ENCODE measurements at places on chromosomes 2 and 18. TPM values are rescaled to one million over a fixed set of nuclear protein-coding genes. Genes with fewer than 3 reads are reported as not detected.
A peak's percentile ranks its signal among the peaks of the same experiment; 100 is the strongest.

DNA sequence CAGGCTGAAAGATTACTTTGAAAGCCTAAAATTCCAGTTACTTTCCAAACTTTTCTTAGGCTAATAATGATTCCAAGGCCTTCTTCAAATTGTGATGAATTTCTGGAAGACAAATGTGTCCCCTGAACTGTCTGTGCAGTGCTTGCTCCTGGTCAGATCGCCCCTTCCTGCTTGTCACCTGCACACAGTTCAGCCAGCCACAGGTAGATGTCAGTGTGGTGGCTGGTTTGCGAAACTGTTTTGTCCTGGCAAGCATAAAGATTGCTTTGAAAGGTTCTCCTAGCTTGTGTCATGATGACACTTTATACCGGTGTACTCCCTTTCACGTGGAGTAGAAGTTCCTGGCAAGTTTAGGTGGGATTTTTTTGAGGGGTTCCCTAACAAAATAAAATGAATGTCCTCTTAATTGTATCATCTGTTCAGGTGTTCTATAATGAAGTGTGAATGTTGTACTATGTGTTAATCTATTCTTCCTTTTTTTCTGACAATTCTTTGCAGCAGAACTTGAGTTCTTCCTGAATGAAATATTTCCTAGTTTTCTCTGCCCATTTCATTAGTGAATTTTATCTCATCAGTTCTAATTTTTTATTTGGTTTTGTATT lies 298.8 kb downstream of the ZNF407 start:
- peaks cover 10% of the 10 kb centered on the region for H3K4me1 ChIP-seq
- no peaks in the 10 kb centered on the region for H3K36me3 ChIP-seq
- H3K27me3 ChIP-seq = no peaks in the 10 kb centered on the region
- DNase-seq = peak; percentile 23

ELOA2 gene
- polyA plus RNA-seq = not detected

DNA sequence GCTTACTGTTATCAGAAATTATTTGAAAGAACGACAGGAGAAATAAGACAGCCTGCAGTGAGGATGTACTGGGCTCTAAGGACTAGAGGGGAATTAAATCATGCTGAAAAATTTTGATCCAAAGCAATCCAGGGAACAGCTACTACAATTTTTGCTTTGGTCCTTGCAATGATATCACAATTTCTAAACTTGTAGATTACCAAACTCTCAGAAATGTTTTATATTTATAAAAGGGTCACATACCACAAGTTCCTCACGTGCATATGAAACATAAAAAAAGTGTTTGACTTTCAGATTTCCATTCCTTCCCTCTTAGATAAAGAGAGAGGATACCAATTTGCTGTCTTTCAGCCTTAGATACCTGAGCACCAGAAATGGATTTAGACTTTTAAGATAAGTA lies 261.2 kb downstream of the STK39 start:
- no peak overlapping the region for H3K4me3 ChIP-seq
- no peaks in the 10 kb centered on the region for H3K36me3 ChIP-seq
- no peaks in the 10 kb centered on the region for H3K4me1 ChIP-seq
- no peak overlapping the region for H3K27ac ChIP-seq

DNA sequence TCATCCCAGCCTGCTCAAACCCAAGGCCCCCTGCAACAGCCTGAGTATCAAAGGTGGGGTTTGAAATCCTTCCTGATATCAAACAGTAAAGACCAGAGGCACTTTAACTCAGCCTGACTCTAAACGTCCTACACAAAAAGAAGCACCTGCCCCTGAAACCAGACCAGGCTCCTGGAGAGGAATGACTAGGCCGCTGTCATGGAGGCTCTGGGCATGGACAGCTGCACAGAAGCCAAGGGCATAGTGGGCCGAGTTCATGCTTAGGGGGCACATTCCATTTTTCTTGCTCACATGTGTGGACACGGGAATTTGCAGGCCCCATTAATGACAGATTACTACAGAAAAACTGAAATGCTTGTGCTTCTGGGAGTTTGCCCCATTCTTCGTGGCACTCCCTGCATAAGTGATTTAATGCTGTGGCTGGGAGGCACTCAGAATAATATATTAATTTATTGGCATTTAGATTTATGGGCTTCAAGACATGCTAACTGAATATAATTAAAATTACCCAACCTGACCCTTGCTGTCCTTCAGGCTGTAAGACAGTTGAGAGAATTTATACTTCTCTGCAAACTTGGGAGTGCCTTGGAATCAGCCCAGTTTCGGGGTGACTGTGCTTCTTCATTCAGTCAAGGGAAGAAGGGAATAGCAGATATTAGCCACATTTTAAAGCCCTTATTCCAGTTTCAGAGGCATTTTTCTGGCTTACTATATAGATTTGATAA lies 105.5 kb downstream of the GYPC start:
- no peaks in the 10 kb centered on the region for H3K27me3 ChIP-seq
- no peak overlapping the region for H3K4me3 ChIP-seq
- no peaks in the 10 kb centered on the region for H3K4me1 ChIP-seq
- DNase-seq = no peak
- no peak overlapping the region for H3K27ac ChIP-seq

- DNase-seq = no peak
- H3K27ac ChIP-seq = no peak overlapping the region
- no peaks in the 10 kb centered on the region for H3K4me1 ChIP-seq
- no peak overlapping the region for H3K4me3 ChIP-seq
- no peaks in the 10 kb centered on the region for H3K27me3 ChIP-seq
Observed at GRCh38 chr18:39752351-39752750, 2186.8 kb upstream of the CELF4 start.

SPR gene
- polyA plus RNA-seq = 11.9 TPM

GRCh38 chr2:61045999-61046398 lies 19.7 kb upstream of the SANBR start:
- H3K4me1 ChIP-seq = peaks cover 5% of the 10 kb centered on the region
- peak overlapping the region; percentile 2 for H3K27ac ChIP-seq
- H3K36me3 ChIP-seq = no peaks in the 10 kb centered on the region
- no peak overlapping the region for H3K4me3 ChIP-seq
- no peak for DNase-seq

GRCh38 chr2:185208261-185208660 lies 530.3 kb upstream of the FSIP2 start:
- no peaks in the 10 kb centered on the region for H3K27me3 ChIP-seq
- no peaks in the 10 kb centered on the region for H3K36me3 ChIP-seq
- no peaks in the 10 kb centered on the region for H3K4me1 ChIP-seq
- no peak overlapping the region for H3K27ac ChIP-seq
- no peak for DNase-seq
- no peak overlapping the region for H3K4me3 ChIP-seq

SERPINB5 gene
- polyA plus RNA-seq = not detected

GRCh38 chr18:79524181-79525078 lies 128.7 kb downstream of the NFATC1 start:
- H3K4me1 ChIP-seq = peaks cover 6% of the 10 kb centered on the region
- no peak overlapping the region for H3K27ac ChIP-seq
- DNase-seq = peak; percentile 16
- H3K27me3 ChIP-seq = no peaks in the 10 kb centered on the region
- H3K36me3 ChIP-seq = no peaks in the 10 kb centered on the region

DNA sequence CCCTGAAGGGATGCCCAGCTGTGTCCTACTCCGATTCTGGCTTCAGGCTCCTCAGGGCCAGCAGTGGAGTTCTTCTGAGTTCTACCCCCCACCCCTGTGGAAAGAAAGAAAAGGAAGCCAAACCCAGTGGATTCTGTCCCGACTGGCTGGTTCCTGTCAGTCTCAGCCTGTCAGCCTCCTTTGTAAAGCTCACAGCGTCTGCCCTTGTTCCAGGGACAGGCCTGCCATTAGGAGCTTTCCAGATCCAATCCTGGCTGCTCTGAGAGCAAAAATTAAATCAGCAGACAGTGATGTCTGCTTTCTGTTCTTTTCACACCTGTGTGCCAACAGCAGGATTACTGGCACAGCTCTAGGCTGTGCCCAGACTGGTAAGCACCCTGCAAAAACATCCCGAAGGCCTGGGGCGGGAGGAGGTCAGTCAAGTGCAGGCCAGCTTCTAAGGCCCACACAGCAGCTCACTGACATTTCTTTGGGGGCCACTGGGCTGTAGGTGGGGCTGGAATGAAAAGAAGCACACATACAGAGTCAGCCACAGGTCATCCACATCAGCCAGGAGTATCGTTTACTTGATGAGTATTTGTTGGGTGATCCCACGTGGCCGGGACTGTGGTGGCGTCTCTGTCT lies 69.1 kb downstream of the EHD3 start:
- no peaks in the 10 kb centered on the region for H3K4me1 ChIP-seq
- DNase-seq = no peak
- H3K27ac ChIP-seq = no peak overlapping the region

DNA sequence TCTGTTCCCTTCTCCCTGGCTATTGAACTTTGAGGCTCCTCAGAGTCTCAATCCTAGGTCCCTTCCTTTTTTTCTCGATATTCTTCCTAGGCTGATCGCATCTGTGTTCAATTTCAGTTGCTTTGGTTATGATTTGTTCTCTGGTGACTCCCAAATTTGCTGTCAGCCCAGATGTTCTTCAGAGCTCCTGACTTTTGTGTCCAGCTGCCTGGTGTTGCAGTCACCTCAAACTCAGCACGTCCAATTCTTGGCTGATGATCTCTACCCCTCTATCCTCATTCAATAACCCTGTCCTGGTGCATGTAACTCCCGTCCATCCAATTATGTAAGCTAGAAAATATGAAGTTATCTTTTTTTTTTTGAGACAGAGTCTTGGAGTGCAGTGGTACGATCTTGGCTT lies 31.4 kb downstream of the DIS3L2 start:
- H3K27me3 ChIP-seq = no peaks in the 10 kb centered on the region
- no peaks in the 10 kb centered on the region for H3K36me3 ChIP-seq
- DNase-seq = no peak
- H3K4me1 ChIP-seq = peaks cover 6% of the 10 kb centered on the region

NAPG gene
- polyA plus RNA-seq = 7.9 TPM

SH3RF3 gene
- polyA plus RNA-seq = 3.6 TPM

DHRS9 gene
- polyA plus RNA-seq = 19.5 TPM

DNA sequence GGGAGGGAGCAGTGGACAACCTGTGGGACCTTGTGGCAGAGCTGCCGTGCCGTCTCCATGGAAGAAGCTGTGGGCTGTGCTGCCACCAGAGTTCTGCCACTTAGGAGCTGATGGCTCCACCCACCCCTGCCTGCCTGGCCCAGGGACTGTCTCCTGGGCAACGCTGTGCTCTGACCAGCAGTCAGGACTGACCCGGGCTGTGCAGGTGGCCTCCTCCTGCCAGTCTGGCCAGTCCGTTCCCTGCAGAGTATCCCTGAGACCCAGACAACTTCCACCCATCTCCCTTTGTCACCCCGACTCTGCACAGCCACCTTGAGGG lies 12.8 kb downstream of the ASIC4 start:
- no peaks in the 10 kb centered on the region for H3K4me1 ChIP-seq
- H3K27ac ChIP-seq = no peak overlapping the region
- H3K4me3 ChIP-seq = no peak overlapping the region
- DNase-seq = no peak
- H3K27me3 ChIP-seq = no peaks in the 10 kb centered on the region

DNA sequence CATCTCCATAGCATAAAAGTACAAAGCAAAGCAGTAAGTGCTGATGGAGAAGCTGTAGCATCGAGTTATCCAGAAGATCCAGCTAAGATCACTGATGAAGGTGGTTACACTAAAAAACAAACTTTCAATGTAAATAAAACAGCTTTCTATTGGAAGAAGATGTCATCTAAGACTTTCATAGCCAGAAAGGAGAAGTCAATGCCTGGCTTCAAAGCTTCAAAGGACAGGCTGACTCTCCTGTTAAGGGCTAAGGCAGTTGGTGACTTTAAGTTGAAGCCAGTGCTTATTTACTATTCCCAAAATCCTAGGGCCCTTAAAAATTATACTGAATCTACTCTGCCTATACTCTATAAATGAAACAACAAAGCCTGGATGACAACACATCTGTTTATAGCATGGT lies 44.0 kb downstream of the METTL8 start:
- H3K27me3 ChIP-seq = no peaks in the 10 kb centered on the region
- no peak overlapping the region for H3K4me3 ChIP-seq
- no peaks in the 10 kb centered on the region for H3K36me3 ChIP-seq
- DNase-seq = no peak
- no peaks in the 10 kb centered on the region for H3K4me1 ChIP-seq
- no peak overlapping the region for H3K27ac ChIP-seq

DNA sequence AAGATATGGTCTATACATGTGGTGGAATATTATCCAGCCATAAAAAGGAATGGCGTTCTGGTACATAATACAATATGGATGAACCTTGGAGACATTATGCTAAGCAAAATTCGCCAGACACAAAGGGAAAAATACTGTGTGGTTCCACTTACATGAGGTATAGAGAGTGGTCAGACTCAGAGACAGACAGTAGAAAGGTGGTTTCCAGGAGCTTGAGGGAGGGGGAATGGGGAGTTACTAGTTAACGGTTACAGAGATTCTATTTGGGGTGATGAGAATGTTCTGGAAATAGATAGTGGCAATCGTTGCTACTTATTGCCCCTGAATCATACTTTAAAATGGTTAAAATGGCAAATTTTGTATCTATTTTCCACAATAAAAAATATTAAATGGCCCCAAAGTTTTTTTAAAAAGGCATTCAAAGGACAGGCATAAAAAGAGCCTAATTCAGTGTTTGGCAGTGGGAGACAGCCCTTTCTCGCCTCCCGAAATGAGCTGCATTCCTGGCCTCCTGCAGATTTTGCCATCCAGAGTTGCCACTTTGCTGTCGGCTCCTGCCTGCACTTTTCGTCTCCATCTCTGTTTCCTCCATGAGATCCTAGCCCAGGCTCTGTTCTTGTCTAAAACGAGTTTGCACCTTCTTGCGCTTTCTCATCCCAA lies 13.5 kb downstream of the TNFRSF11A start:
- H3K4me3 ChIP-seq = no peak overlapping the region
- no peaks in the 10 kb centered on the region for H3K27me3 ChIP-seq
- no peak overlapping the region for H3K27ac ChIP-seq
- DNase-seq = no peak

- no peak overlapping the region for H3K27ac ChIP-seq
- H3K4me1 ChIP-seq = peaks cover 3% of the 10 kb centered on the region
- H3K36me3 ChIP-seq = no peaks in the 10 kb centered on the region
- DNase-seq = no peak
- H3K4me3 ChIP-seq = no peak overlapping the region
- no peaks in the 10 kb centered on the region for H3K27me3 ChIP-seq
Observed at GRCh38 chr2:241503776-241504392, 4.5 kb downstream of the STK25 start.

C2orf15 gene
- polyA plus RNA-seq = 0.68 TPM

FZD7 gene
- 26.8 TPM for polyA plus RNA-seq

GRCh38 chr2:237898057-237898414 lies 38.6 kb downstream of the RAMP1 start:
- no peaks in the 10 kb centered on the region for H3K27me3 ChIP-seq
- no peak for DNase-seq
- no peaks in the 10 kb centered on the region for H3K36me3 ChIP-seq
- H3K4me1 ChIP-seq = no peaks in the 10 kb centered on the region
- no peak overlapping the region for H3K27ac ChIP-seq

Measured in ovary (tissue), 10 donors.